ENCODE measurements at places on chromosomes 12 and 14.

DNA sequence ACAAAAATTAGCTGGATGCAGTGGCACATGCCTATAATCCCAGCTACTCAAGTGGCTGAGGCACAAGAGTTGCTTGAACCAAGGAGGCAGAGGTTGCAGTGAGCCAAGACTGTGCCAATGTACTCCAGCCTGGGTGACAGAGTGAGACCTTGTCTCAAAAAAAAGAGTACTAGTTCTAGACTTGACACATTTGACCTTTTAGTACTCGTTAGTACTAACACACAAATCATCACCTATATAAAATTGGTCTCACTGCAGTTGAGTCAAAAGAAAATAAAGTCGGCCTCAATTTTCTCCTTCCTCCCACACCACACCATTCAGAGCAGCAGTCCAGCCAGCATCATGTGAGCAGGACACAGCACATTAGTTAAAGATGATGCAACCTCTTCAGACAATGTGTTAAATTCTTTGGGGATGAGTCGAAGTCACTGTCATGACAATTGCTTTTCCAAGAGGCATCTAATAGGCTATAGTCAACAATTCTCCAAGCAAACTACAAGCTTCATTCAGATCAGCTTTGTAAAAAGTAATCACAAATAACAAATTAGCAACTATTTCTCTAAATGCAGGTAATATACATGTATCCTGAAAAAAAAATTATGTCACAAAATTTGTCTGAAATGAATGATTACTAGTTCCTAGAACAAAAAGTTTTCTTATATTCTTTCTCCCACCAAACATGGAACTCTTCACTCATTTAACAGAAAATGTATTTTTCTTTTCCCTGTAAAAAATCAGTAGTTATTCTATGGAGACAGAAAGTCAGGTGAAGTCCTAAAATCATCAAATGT lies 55.6 kb downstream of the CLIP1 start:
- no peak for DNase-seq

DNA sequence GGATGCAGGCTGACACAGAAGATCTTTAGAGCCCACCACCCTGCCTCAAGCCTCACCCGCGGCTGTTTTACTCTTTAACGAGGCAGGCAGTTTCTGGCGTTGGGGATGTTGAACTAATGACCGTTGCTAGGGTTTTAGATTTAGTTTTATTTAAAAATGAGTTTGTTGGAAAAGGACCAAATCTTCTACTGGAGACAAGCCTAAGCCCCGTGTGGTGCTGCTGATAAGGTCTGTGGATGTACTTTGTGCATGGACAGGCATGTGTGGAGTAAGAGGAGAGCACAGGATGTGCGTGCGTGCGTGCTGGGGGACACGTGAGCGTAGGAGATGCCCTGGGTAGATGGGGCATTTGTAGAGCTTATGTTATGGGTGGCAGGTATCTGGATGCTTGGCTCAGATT lies 5.7 kb downstream of the NTF3 start:
- DNase-seq, result no peak

DNA sequence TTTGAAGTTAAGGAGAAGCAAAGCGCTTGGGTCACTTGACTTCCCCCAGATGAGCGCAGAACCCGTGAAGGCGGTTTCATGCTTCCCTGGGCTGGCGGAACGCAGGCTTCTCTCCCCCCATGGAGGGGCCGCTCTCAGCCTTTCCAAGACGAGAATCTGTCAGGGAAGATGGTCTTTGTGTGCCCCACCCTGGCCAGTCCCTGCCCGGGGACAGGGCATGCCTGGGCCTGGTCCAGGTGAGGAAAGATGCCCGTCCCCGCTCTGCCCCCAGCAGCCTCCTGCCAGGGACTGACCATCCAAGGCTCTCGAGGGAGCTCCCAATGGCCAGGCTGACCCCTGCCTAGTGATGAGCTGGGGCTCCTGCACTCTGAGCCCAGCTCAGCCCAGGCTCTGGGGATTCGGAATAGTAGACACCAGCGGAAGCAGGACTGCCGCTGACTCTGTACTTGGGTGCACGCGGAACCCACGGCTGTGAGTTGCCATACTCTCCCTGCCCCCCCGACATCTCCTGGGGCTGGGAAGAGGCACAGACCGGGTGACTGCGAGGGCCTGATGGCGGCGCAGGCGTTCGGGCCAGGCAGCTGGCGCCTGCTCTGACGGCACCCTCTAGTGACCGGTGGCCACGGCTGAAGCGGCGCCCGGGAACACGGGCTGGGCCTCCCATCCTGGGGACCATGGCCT lies 142.2 kb upstream of the FKBP4 start:
- DNase-seq, result no peak

GRCh38 chr14:77790566-77791224 lies 9.2 kb upstream of the ADCK1 start:
- DNase-seq, result no peak

DNA sequence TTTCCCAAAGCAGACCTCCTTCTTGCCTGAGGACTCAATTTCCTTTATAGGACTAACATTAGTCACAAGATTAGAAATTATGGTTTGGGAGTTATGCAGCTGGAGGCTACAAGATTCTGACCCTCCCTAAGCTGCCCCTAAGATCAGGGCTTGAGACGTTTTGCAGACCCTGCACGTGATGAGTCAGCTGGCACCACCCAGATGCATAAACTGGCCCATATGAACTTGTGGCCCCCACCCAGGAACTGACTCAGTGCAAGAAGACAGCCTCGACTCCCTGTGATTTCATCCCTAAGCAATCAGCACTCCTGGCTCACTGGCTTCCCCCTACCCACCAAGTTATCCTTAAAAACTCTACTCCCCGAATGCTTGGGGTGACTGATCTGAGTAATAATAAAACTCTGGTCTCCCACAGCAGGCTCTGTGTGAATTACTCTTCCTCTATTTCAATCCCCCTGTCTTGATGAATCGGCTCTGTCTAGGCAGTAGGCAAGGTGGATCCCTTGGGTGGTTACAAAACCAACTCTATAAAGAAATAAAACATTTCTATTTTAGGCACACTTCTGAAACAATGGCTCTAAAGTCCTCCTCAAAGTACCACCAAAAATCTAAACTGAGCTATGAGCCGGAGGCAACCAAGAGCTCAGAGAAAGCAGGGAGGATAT lies 233.4 kb downstream of the TMEM132D start:
- DNase-seq, result no peak

DNA sequence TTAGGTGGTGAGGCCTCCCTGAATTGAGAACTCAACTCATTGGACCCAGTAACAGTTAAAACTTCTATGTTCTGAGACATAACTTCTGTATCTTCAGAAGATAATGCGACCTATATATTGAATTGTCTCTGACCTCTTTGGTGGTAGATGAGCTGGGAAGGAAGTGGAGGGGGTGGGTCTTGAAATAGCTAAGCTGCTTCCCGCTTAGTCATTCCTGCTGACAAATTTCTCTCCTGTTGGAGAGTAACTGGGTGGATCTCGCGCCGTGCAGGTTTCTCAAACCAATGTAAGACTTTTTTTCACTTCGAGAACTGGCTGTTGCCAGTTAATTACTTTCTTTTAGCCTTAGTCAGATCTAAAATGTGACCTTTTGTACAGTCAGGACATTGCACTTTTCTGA lies 100.8 kb downstream of the PPHLN1 start:
- no peak for DNase-seq
